ENCODE measurements at places on chromosomes 2 and 18.

DNA sequence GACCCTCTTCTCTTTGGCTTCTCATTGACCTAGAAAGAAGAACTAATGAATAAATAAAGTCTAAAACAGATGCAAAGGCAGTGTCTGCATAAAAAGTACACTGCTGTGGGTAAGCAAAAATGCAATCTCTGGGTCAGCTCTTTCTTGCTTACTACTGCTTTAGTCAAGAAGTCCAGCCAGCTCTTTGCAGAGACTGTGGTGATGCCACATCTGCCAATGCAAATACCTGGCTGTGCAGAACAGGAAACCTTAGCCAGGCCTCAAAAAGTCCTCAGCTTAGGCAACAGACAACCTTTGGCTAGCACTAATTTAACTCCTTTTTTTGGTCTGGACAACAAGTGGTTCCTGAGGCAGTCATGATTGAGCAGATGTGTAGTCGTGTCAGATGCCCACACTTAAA lies 73.6 kb upstream of the RND3 start:
- DNase-seq, result no peak

DNA sequence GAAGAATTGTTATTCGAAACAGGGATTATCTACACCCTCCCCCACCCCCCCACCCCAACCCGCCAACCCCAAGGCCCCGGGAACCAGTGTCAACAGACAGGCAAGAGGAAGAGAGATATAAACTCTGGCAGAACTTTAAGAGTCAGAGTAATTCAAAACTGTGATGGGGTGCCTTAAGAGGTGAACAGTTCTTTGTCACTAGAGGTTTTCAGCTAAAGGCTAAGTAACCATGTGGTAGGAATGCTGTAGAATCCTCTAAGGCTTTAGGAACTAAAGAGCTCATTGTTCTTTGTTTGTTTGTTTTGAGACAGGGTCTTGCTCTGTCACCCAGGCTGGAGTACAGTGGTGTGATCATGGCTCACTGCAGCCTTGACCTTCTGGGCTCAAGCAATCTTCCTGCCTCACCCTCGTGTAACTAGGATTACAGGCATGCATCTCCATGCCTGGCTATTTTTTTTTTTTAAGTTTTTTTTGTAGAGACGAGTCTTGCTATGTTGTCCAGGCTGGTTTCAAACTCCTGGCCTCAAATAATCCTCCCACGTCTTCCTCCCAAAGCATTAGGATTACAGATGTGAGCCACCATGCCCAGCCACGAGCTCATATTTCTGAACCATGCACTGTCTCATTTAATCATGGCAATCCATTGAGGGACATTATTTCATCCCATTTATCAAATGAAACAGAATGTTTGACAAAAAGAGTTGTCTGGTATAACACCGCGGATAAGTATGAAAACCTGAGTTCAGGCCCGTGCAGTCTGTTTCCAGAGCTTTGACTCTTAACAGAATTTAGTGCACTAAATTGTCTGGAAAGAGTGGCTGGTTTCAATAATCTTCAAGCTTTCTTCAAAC lies 20.8 kb upstream of the TMEM17 start:
- no peak for DNase-seq

GRCh38 chr2:101574622-101575021 lies 99.7 kb upstream of the RFX8 start:
- DNase-seq, result no peak

GRCh38 chr2:71684226-71685072 lies 231.1 kb downstream of the DYSF start:
- no peak for DNase-seq

DNA sequence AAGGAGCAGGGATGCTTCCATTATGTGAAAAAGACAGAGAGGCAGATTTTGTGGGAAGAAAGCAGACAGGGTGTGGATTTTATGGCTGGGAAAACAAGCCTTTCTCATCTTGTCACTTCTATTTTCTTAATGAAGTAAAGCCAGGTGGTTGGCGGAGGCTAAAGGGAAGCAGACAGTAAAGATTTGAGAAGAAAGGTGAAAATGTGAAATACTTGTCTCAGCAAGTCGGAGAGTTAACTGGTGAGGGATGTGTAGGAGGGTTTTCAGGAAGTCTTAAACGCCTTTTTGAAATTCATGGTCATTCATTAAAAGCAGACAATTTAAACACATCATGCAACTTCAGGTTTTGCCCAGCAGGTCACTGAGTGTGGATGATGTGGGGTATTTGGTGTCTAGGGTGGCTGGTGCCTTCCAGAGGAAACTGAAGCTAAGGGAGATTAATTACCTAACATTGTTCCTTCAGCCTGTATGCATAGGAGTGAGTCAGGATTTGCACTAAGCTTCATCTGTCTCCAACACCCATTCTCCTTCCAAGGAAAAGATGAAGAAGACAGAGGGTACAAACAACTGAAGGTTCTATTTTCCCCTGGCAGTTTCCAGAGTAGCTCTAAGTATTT lies 20.7 kb downstream of the SLC14A2 start:
- DNase-seq, result no peak

- no peak for DNase-seq
Measured at GRCh38 chr2:11833601-11834000, 87.2 kb downstream of the LPIN1 start.

DNA sequence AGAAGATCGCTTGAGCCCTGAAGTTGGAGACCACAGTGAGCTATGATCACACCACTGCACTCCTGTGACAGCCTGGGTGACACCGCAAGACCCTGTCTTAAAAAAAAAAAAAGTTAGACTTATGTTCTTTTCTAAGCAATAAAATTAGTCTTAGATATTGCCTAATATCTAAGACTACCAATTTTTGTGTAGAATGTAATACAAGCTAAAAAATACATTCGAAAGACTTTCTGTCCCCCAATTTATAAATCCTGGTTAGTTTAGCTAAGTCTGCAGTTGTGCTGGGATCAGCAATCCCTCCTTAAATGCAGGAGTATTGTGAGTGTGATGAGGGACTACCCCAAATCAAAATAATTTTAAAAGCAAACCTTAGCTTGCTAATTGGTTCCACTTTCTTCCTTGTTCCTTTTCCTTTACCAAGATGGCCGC lies 358 bp upstream of the STAMBP start:
- no peak for DNase-seq

Data from activated T-helper 1 cell treated with Interleukin-2 at 50 U/mL for 16 hours (primary cell).